ENCODE measurements at places on chromosomes 3 and 15.
A peak's percentile ranks its signal among the peaks of the same experiment; 100 is the strongest.

DNA sequence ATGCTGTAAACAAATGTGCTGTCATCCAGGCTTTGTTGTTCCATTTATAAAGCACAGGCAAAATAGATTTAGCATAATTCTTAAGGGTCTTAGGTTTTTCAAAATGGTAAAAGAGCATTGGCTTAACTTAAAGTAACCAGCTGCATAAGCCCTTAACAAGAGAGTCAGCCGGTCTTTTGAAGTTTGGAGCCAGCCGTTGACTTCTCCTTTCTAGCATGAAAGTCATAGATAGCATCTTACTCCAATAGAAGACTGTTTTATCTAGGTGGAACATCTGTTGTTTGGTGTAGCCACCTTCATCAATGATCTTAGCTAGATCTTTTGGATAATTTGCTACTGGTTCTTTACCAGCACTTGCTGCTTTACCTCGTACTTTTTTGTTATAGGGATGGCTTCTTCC, 297.5 kb upstream of the DCBLD2 start:
- DNase-seq = no peak

DNA sequence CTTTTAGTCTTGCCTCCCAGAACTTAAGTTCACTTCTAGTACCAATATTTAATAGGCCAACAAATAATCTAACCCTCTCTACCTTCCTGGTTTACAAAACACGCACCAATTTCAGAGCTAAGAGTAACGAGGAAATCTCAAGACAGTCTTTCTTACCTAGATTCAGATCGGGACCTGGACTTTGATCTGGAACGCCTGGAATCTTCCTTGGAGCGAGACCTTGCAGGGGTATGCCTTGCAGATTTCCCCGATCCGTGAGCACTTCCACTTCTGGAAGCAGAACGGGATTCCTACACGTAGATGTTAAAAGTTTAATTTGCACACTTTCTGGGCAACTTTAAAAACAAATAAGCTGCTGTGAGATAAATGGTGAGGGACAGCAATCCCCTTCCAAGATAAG, 11.4 kb downstream of the TRA2B start:
- no peak for DNase-seq

DNA sequence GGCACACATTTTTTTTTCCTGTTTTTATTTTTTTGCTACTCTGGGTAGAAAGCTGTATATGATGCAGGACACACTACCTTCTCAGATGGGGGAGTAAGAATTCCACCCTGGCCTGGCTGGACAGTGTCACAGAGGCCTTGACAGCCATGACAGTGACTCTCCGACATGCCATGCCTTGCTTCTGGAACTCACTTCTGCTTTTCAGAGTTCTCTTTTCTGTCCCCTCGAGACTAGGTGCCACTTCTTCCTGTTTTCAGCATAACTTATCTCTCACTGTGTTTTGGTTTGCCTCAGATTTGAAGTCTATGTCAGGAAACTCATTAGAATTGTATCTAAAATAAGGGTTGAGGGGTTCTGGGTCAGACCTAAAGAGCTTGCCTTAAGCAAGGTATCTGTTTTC, 69.1 kb upstream of the SEC13 start:
- no peak for DNase-seq

- DNase-seq = no peak
Measured at GRCh38 chr3:7589526-7589925, 728.6 kb downstream of the GRM7 start.

DNA sequence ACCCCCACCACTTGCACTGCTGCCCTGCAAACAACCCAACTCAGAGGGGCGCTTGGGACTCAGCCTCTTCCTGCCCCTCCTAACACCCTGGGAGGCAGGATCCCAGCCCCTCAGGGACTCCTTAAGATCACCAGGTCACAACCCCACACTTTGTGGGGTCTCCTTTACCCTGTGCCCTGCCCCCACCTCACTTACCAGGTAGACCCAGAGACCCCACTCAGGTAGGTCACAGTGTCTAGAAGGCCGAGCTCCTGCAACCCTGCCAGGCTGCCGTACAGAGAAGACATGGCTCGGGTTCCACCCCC, 9.1 kb downstream of the PLA2G4F start:
- DNase-seq = no peak

DNA sequence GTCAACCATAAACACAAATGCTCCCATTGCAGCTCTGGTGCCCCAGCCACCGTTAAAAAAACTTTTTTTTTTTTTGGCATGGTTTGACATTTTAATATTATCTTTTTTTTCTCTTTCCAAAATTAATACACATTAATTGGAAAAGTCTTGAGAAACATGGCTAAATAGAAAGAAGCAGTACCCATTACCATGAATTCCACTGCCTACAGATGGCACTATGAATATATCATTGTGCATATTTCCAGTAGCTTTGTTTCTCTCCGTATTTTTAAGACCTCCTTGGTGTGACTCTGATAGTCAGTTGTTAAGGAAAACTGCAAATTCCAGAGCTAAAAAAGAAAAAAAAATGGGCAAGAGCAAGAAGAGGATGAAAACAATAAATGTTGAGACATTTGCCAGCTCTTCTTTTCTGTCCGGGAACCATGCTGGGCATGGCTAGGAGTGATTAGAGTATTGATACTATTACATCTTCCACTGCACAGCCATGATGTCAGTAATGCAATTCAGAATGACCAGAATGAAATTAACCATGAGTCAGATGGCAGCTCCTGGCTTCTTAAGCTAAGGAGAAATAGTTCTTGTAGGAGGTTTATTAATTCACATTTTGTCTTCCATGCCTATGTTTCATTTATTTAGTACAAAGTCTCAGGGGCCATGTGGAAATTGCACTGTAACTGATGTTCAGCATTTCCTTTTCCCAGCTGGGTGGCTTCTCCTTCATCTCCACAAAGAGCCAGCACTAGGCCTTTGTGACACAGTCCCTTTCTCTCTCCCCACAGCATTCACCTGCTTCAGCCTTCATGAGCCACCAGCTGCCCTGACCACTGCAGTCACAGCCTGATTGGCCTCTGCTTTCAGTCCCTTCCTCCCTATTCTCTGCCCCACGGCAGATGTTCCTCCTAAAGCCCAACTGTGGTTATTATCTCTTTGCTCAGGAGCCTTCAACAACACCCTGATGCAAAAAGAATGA, 31.8 kb downstream of the SLC7A14 start:
- no peak for DNase-seq

DNA sequence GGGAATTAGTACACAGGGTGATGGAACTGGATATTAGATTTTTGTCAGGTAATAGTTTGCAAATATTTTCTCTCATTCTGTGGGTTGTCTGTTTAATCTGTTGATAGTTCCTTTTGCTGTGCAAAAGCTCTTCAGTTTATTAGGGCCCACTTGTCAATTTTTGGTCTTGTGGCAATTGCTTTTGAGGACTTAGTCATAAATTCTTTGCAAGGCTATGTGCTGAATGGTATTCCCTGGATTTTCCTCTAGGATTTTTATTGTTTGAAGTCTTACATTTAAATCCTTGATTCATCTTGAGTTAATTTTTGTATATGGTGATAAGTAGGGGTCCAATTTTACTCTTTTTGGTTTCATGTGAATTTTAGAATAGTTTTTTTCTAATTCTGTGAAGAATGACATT, 111.3 kb downstream of the ARRDC4 start:
- no peak for DNase-seq

DNA sequence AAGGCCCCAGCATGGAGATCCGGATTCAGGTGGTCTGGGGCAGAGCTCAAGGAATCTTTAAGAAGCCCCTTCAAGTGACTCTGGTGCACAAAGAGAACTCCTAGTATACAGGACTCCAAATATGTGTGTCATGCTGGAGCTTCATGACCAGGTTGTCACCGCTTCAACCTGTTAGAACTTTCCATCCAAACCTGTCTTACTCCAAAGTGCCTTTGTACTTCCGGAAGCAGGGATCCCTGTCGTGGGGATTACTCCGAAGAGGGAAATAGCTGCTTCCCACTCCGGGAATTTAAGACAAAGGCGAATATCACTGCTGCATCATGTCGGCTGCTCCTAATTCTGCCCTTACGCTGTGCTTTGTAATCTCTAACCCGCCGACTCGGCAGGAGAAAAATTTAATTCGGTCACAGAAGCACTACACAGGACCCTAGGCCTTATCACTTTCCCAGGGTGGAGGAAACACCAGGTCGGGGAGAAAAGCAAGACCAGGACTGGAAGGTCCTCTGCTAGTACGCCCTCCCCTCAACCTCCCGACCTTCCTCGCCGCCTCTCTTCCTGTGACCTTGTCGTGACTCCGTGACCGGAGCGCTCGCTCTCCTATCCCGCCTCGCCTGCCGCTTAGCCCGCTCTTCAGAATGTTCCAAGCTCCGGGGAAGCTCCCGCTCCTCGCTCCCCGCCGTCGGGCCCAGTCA, 730 bp downstream of the HIGD1A start:
- DNase-seq = peak; percentile 60

DNA sequence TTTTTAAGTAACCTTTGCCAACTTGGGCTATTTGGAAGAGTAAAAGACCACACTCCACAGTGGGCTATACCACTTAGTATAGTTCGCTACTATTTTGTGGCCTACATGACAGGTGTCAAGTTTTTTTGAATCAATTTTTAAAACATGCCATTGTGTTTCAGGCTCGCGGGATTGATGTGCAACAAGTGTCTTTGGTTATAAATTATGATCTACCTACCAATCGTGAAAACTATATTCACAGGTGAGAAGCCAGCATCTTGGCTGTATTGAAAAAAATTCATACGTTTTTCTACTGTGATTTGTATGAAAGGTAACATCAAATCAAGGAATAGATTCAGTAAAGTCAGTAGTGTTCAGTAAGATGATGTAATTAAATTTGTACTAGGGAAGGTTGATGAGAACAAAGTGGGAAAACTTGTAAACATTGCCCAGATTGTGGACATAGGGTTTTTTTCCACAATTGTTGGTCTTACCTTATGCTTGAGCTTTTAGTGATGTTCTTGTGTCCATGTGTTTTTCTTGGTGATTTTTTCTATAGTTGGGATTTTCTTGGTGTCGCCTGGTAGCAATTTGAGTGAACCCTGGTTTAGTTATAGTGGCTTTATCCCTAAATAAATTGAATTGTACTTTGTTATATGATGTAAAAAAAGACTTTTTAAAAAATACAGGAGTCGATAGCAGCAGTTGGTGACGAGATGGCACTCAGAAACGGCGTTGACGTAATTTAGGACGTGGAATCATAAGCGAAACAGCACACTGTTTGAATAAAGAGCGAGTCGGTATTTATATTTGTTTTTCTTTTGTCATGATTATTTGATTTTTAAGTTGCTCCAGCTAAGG, 4.5 kb downstream of the EIF4A2 start:
- DNase-seq = no peak

DNA sequence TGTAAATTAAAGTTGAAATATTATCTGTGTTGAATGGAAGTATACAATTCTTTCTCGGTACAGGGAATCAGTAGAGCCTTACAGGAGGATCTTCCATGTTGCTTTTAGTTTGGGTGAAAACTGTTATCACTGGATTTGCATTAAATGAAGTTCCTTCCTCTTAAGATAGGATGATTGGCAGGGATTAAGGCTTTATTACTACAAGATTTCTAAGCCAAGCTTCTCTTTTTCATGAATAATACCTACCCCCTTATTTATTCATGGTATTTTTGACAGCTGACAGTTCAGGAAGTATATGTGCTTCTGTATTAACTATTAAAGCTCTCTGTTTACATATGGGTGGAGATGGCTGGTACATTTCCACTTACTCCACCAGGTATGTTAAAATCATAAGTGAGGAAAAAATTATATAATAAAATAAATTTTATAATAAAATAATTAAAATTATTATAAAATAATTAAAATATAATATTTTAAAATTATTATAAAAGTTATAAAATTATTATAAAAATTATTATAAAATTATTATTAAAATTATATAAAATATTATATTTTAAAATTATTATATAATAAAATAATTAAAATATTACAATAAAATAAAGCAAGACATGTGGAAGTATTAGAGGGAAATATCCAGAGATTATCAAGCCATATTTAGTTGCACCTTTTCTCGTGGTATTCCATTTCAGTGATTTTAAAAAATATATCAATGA, 332.9 kb downstream of the ROBO2 start:
- DNase-seq = no peak

DNA sequence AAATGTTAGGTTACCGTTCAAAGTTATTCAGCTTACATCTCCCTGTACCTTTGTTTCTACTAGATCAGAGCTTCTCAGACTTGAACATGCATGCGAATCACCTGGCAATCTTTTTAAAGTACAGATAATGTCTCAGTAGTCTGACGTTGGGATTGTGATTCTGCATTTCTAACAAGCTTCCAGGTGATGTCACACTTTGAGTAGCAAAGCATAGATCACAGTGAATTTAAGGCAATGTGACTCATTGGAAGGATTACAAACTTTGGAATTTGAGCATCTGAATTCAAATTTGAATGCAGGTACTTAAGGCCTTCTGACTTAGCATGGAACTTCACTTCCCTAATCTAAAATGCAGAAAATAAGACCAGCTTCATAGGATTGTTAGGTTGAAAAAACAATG, 10.8 kb upstream of the ZMAT3 start:
- DNase-seq = no peak

DNA sequence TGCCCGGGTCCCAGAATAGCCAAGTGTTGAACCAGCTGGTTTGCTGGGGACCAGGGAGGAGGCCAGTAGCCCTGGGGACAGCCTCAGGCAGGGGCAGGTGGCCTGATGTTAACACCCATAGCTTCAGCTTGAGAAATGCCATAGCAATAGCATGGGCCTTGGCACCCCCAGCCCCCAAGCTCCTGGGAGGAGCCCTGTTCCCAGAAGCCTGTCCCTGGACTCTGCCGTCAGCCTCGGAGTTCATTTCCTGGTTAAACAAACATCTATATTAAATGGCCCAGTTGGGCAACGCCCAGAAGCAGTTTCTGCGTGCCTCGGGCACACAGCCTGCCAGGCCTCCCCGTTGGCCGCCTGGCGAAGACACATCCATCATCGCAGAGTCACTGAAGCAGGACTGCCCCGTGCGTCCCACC, 58.2 kb downstream of the FGD5 start:
- DNase-seq = peak; percentile 49
